ENCODE measurements at places on chromosomes 12 and 14.

- no peak for DNase-seq
Observed at GRCh38 chr12:131351319-131352028, 359.4 kb upstream of the SFSWAP start.

DNA sequence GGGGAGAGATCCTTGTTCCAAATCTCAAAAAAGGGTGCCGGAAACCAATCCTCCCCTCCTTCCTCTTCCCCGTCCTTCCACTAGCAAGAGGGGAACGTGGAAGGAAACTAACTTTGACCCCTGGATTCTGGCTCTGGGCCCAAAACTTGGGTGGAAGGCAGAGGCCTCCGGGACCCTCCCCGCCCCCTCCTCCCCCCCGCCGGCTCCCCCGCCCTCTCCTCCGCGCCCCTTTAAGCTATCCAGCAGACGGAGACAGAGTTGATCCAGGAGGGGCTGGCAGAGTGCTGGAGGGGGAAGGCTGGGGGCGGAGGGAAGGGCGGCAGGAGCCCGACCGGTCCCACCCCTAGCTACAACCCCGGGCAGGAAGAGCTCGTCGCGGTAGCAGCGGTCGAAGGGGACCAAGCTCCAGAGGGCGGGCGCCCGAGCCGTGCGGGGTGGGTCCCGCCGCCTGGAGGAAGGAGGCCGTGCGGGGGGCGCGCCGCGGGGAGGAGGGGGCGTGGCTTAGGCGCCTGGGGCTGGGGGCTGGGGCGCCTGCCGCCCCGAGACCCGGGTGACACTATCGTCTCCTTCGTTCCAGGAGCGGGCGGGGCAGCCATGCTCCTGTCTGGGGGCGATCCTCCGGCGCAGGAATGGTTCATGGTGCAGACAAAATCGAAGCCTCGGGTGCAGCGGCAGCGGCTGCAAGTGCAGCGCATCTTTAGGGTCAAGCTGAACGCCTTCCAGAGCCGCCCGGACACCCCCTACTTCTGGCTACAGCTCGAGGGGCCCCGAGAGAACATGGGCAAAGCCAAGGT lies at the start of gene NYNRIN:
NYNRIN (plus strand) TSS at position 351 of the 794 bp plus-strand sequence; CDS start at position 595, 244 bp downstream.
- DNase-seq = peak; percentile 84

DNA sequence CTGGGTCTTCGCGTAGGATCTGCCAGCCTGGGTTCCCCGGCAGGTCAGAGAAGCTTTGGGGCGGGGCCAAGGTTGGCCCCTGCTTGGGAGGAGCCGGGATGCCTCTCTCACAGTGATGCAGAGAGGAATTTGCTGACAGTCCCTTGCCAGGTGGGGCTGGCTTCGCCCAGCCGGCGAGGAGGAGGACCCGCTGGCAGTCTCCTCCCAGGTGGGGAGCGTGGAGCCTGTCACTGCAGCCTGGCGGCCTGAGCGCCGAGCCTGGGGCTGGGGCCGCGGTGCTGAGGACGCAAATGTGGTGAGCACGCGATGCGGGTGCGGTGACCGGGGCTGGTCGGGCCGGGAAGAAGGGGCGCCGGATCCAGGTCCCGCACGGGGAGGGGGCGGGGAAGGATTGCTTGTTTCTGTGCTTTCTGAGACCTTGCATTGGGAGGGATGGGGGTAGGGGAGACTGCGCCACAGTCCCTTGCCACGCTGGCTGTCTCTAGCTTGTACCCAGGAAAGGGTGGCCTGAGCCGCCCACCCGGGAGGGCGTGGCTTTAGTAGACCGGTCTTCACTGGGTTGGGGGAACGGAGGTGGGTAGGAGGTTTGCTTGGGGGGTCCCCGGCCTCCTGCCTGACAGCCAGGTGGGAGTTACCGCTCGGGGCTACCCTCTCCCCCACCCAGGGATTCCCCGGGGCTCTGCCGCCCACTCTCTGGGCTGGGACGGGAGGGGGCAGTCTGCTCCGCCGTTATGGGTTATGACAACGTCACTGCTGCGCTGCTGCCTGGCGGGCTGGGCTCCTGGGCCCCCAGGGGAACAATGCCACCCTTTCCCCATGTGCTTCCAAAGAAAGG lies at the start of gene TMEM63C:
TMEM63C (plus strand) TSS at position 196 of the 835 bp plus-strand sequence. CDS start 37,016 bp downstream, outside the sequence.
- DNase-seq = peak; percentile 98

GRCh38 chr12:124369827-124370378 lies 75.0 kb downstream of the RFLNA start:
- no peak for DNase-seq

DNA sequence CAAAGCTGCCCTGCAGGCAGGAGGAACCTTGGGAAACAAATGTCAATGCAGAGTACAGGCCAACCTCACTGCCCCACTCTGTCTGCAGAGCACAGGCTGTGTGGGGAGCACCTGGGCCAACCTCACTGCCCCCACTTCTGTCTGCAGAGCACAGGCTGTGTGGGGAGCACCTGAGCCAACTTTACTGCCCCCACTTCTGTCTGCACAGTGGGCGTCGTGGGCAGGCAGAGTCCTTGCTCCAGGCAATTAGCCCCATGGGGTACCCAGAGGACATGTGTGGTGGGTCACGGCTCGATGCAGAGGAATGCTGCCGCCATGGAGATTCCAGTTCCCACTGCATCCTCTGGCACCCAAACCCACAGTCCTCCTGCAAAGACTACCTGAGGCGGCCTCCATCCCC lies 26.2 kb downstream of the BRF1 start:
- DNase-seq = no peak

DNA sequence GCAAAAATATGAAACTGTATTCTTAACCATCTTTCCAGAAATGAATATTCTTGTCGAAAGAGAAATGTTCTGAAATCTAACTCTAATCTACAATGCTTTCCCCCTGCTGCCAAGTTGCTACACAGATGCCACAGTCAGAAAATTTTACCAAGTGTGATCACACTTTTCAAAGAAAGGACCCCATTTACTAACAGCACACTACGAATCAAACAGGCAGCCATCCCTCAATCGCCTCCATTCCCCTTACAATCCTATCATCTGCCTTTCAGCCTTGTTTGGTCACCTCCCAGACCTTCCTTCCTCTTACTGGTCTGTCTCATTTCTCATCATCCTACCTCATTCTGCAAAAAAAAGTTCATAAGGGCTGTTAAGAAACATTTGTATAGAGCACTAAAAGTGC lies 190.1 kb downstream of the MED13L start:
- DNase-seq = no peak

GRCh38 chr12:117091758-117092510 lies 7.3 kb downstream of the TESC start:
- no peak for DNase-seq

GRCh38 chr12:78540606-78541336 lies 323.8 kb upstream of the SYT1 start:
- no peak for DNase-seq

GRCh38 chr12:66066137-66066928 lies 64.2 kb downstream of the LLPH start:
- DNase-seq = peak; percentile 38

DNA sequence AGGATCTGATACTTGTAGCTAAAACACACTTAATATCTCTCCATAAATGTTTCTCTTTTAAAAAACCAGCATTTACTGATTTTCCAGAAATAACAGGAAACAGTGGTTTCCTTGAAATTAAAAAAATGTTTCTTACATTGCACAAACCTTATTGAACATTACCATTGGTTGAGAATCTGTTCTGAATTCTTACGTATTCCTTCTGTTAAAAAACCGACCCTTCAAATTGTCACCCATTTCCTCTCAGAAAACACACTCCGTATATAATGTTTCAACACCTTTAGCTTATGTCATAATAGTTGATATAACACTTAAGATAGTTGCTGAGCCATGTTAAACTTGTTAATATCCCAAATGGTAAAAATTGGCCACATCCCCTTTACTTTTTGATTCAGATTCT lies 51.2 kb downstream of the MSRB3 start:
- DNase-seq = no peak

- DNase-seq = no peak
Observed at GRCh38 chr12:20596061-20596460, 99.1 kb upstream of the SLCO1C1 start.

- DNase-seq = peak; percentile 51
Observed at GRCh38 chr12:2652401-2653081, 142.2 kb upstream of the FKBP4 start.

DNA sequence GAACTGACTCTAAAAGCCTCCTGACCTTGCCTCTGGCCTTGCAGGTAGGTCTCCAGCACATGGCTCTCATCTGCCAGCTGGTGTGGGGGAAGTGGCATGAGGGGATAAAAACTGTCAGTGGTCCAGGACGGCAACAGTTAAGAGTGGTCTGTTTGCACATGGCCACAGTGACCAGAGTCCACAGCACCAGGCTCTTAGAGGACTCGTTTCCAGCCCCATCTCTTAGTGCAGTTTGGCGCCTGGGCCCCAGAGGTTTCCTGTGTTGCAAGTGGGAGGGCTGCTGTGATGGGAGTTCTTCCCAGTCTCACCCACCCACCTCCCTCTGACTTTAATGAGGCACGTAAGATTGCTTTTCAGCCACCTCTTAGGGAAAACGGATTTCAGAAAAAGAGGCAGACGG lies 37.0 kb downstream of the APPL2 start:
- no peak for DNase-seq

GRCh38 chr12:53952871-53953734 lies 1.6 kb upstream of the HOXC12 start:
- DNase-seq = peak; percentile 63
